ENCODE measurements at places on chromosomes 5 and 9.
A peak's percentile ranks its signal among the peaks of the same experiment; 100 is the strongest.

GRCh38 chr9:133824106-133824801, 86.1 kb upstream of the SARDH start:
- no peak for DNase-seq

GRCh38 chr5:17829456-17829855, 195.2 kb downstream of the TAF11L14 start:
- no peak for DNase-seq

DNA sequence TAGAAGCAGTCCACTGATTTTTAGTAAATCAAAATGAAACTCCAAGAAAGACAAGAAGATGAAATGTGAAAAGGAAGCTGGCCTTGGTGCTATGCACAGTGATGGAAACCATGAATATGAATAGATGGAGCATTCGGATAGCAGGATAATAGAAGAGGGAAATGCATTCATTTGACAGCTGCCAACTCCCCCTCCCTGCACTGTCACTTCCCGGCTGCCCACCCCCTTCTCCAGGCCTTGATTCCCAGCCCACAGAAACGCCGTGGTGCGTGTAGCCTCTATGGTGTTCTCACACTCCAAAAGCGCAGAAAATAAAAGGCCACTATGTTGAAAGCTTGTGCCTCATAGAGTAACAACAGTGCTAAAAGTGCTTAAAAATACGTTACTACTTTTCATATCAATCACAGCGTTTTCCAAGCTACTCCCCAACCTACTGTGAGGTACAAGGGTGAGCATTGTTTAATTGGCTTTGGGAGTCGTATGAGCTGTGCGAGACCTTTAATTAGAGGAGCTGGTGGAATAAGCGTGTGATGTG, 26.1 kb upstream of the IFNK start:
- DNase-seq, result peak; percentile 71

- DNase-seq, result no peak
These were observed 195.0 kb upstream of the TBC1D2 start for GRCh38 chr9:98450496-98450895.

DNA sequence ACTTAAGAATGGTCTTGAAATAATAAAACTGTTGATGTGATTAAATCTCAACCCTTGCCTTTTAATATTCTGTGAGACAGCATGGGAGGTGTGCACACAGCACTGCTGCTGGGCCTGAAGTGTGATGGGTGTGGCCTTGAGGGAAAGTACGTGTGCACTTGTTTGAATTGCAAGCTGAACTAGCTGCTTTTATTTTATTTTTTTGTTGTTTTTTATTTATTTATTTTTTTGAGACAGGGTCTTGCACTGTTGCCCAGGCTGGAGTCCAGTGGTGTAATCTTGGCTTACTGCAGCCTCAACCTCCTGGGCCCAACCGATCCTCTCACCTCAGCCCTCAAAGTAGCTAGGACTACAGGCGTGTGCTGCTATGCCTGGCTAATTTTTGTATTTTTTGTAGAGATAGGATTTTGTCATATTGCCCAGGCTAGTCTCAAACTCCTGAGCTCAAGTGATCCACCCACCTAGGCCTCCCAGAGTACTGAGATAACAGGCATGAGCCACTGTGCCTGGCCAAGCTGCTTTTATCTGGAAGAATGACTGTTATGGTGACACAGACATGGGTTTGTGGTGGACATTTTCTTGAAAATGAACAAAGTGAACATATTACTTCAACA, 58.9 kb downstream of the GPR107 start:
- no peak for DNase-seq

GRCh38 chr5:132414634-132415378, 45.3 kb downstream of the SLC22A5 start:
- no peak for DNase-seq

- no peak for DNase-seq
These were observed 139.6 kb downstream of the GABRB2 start for GRCh38 chr5:161406880-161407279.

GRCh38 chr5:96875791-96876291, 459 bp upstream of the ERAP2 start:
- no peak for DNase-seq

DNA sequence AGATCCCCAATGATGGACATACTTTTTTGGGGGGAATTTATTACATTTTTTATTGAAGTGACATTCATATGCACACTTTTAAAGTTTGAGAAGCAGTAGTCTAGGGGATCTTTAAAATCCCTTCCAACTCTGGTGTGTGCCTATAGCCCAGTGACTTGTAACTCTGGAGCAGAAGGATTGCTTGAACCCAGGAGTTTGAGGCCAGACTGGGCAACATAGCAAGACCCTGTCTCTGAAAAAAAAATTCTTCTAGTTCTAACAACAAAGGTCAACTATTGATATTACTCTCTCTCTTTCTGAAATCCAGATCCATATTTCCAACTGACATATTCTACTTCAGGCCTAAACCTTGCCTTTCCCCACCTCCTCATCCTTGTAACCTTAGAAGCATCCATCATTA, 148.2 kb upstream of the SPRY4 start:
- DNase-seq, result no peak
